ENCODE measurements at places on chromosomes 11 and 22.

- DNase-seq = no peak
These were observed 14.0 kb upstream of the AMPD3 start for GRCh38 chr11:10441091-10441490.

GRCh38 chr11:65977621-65978390 is 16.3 kb downstream of the SART1 start:
- DNase-seq = no peak

- no peak for DNase-seq
These were observed 381.6 kb upstream of the CADM1 start for GRCh38 chr11:115885535-115886421.

- DNase-seq = no peak
These were observed 11.2 kb downstream of the PEX26 start for GRCh38 chr22:18088825-18089568.

GRCh38 chr11:105553025-105553424 is 56.8 kb upstream of the GRIA4 start:
- no peak for DNase-seq

- no peak for DNase-seq
These were observed 2.3 kb upstream of the DUSP8 start for GRCh38 chr11:1574238-1574932.

DNA sequence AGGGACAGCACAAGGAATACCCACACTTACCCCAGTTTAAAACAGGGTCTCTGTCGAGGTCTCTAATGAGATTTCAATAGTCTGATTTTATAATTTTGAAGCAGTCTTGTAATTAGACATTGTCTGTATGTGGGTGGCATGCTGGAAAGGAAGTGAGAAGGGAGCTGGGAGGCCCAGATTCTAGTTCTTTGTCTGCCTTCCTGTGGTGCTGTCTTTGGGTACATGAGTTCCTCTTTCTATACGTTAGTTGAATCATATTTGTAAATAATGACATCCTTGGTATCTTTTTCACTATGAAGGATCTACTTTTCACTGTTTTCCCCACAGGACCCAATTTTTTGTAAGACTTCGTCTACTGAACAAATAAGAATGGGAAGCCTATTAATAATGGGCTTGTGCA is 42.0 kb upstream of the TENM4 start:
- no peak for DNase-seq

- DNase-seq = no peak
These were observed 61.7 kb downstream of the BRD1 start for GRCh38 chr22:49765951-49766350.

- DNase-seq = no peak
These were observed 12.7 kb downstream of the C11orf91 start for GRCh38 chr11:33687733-33688479.

DNA sequence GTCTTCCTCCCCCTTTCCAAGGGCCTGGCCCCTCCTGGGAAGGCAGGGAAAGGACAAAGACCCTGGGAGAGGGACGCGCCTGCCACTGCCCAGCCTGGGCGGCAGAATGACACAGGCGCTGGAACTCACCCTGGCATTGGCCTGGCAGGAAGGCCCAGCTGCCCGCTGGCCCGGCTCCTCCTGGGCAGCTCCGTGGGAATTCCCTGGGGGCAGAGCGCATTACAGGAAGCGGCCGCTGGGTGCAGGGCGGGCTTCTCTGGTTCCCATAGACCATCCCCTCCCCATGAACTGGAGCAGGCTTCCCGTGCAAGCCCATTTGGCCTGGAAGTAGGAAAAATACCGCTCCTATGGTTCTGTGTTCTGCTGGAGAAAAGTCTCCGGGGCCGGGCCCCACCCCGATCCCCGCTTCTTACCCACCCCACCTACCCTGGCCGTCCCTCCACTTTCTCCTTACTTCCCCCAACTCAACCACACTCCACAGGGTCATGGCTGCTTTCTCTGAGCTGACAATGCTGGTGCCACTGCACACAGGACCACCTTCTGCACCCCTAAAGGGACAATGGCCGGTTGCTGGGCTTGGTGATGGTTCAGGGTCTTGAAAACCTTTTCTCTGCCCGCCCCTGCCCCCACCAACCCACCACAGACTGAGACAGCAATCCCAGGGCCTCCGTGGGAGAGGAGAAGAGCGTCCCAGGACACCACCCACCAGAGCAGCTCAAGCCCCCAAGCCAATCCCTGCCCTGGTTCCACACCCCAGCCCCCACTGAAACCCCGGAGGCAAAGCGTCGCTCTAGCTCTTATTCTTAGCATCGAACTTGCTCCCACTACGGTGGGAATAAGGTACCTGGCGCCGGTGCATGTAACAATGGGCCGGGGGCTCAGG is 58.9 kb downstream of the LINC01488 start:
- DNase-seq = no peak

- no peak for DNase-seq
These were observed 12.0 kb downstream of the FGF3 start for GRCh38 chr11:69807106-69807815.
